ENCODE measurements at places on chromosomes 1 and 21.
A peak's percentile ranks its signal among the peaks of the same experiment; 100 is the strongest.

DNA sequence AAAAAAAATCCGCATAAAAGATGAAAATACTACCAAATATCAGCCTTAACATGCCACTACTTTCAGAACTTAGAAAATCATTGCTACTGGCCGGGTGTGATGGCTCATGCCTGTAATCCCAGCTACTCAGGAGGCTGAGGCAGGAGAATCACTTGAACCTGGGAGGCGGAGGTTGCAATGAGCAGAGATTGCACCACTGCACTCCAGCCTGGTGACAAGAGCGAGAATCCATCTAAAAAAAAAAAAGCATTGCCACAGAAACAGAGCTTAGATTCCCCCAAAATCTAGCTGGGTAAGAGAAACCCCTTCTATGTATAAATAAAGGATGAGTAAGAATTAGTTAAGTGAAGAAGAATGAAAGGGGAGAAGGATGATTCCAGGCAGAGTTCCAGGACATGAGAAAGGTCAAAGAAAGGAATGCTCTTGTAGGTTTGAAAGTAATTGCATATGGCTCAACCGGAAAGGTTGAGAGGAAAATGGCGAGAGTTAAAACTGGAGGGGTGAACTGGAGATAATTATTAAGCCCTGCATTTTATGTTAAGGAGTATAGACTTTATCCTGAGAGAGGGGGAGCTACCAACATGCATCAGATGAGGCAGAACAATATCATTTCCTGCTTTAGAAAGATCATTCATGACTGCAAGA is 19.7 kb upstream of the NRDC start:
- peak; percentile 98 for DNase-seq

DNA sequence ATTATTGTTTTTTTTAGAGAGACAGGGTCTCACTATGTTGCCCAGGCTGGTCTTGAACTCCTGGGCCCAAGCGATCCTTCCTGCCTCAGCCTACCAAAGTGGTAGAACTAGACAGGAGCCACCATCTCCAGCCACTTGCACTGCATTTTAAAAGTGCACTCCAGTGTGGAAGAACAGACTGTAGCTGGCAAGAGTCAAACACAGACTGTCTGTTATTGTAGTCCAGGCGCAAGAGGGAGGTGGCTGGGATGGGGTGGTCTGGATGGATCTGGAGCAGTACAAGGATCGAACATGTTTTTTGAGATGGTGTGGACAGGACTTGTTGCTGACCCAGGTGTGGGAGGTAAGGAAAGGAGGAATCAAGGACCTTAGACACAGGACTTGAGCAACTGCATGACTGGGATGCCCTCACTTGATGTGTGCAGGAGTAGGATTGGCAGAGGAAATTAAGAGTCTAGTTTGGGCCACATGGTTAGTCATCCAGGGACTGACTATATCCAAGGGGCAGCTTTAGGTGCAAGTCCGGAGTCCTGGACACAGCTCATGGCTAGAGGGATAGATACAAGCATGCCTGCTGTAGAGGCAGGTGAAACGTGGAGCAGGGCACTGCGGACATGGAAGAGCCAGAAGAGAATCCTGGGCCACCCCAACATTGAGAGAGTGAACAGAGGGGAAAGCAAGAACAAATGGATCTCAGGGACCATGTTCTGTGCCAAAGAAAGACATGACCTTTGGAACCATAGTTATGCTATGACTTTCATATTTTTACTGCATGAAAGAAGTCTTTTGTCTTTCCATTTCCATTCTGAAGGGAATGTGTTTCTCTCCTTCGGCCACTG is 42.0 kb downstream of the ELK4 start:
- no peak for DNase-seq

- peak; percentile 91 for DNase-seq
Measured at GRCh38 chr21:38819719-38820159, 14.0 kb downstream of the ETS2 start.

DNA sequence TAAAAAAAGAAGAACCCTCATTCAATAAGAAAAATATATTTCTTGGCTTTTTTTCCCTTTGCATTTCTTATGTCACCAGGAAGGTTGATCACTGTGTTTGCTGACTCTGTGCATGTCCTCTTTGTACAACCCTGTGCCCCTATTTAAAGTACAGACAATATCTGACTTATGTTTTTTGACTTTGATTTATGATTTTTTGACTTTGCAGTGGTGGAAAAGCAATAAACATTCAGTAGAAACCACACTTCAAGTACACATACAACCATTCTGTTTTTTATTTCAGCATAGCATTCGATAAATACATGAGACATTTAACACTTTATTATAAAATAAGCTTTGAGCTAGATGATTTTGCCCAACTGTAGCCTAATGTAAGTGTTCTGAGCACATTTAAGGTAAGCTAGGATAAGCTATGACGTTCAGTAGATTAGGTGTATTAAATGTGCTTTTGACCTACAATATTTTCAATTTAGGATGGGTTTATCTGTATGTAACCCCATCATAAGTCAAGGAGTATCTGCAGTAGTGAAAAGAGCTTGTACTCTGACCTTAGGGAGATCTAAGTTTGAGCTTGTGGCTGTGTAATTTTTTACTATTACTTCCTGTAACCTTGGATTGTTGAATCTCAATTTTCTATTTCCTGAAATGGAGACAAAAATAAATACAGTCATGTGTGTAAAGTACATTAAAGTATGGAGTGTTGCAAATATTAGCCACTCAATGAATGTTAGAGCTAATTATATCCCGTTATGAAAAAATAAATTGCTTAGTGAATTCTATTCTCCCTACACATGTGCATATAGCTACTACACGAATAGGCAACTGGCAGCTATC is 1.2 kb downstream of the RNASEL start:
- DNase-seq, result no peak

- DNase-seq, result peak; percentile 36
Measured at GRCh38 chr1:230031131-230031530, 35.9 kb upstream of the GALNT2 start.

- DNase-seq, result peak; percentile 86
Measured at GRCh38 chr1:172902861-172903381, 147.8 kb downstream of the TNFSF18 start.

DNA sequence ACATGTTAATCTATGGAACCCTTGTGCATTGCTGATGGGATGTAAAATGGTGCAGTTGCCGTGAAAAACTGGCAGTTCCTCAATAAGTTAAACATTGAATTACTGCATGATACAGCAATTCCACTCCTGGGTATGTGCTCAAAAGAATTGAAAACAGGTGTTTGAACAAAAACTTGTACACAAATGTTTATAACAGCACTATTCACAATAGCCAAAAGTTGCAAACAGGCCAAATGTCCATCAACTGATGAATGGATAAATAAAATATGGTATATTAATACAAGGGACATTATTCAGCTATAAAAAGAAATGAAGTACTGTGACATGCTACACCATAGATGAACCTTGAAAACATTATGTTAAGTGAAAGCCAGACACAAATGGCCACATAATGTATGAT is 17.7 kb upstream of the SRSF10 start:
- DNase-seq, result no peak

Measured in EL (cell line).